ENCODE measurements at places on chromosomes 11 and 22.

DNA sequence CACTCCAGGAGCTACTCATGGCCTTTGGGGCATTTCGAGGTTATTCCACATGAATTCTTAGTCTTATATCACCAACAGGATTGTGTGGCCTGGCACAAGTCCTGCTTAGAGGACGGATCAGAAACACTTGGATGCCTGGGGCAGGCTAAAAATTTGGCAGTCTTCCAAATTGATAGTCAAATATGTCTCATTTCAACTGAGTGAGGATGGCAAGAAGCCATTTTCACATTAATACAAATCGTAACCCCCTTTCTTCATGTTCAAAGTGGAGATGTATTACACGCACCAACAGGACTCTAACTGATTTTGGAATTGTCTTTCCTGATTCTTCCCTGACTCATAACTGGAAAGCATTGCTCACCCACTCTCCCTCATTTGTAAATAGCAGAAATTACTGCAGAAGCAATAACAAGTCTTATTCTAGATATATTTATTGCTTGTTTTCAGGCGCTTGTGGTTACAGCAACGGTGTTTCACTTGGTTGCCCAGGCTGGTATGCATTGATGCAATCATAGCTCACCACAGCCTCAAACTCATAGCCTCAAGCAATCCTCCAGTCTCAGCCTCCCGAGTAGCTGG, 10.3 kb upstream of the CCDC86 start:
- DNase-seq = no peak

- DNase-seq = no peak
Measured at GRCh38 chr22:33382436-33382835, 324.3 kb upstream of the SYN3 start.

DNA sequence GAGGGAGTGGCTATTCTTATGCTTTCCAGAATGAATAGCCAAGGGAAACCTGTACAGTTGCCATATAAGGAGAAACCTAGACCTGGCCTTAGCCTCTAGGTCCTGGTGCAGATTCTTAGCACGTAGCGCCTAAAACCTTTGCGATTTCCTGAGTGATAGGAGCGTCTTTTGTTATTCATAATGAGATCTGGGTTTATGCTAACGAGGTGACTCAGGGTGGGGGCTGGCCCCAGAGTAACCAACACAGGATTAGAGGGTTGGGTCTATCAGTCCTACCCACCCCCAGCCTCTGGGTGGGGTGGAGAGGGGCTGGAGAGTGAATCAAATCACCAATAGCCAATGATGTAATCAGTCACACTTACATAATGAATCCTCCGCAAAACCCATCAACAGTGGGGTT, 73.4 kb upstream of the PARVG start:
- DNase-seq = no peak

- no peak for DNase-seq
Measured at GRCh38 chr11:126115127-126115495, 52.4 kb upstream of the CDON start.
